GM23248 (cell line): ENCODE measurements at places on chromosomes 1 and 21. TPM values are rescaled to one million over a fixed set of nuclear protein-coding genes. Genes with fewer than 3 reads are reported as not detected.

- peak; percentile 38 for DNase-seq
These were observed 1.0 kb downstream of the TMEM201 start for GRCh38 chr1:9589719-9590157.

- DNase-seq, result no peak
These were observed 62.6 kb downstream of the COP1 start for GRCh38 chr1:176144526-176144925.

- DNase-seq, result no peak
These were observed 9.9 kb downstream of the PTPN22 start for GRCh38 chr1:113861641-113862040.

GRCh38 chr1:76330991-76331603 lies 256.6 kb downstream of the ST6GALNAC3 start:
- peak; percentile 79 for DNase-seq

DNA sequence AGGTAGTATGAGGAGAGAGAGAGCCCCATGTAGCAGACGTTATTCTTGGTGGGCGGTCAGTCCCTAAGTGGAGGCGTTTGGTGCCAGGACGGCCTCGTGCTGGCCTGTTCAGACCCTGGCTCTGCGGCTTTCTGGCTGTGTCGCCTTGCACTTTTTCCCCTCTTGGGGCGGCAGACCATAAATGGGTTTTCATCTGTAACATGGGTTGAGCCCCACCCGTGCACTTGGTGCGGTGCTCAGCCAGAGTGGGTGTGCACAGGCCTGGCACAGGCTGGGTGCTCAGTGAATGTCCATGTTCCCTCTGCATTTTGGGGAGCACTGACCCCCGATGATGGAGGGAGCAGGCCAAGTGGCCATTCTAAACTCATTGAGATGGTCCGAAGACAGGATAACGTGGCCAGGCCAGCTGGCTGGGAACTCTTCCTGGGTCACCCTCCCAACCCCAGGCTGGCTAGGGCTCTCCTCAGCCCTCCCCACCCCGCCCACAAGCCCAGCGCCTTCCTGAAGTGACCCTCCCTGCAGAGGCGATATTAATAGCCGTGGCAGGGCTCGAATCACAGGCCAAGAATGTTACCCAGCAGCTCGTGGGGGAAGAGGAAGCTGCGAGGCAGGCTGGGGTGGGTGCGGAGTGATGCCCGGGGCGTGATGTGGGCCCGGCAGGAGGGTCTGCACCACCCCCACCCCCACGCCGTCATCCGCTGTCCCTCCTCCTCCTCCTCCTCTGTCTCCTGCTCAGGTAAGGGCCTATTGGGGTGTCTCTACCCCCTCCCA lies 78.5 kb downstream of the ARHGEF10L start:
- DNase-seq, result peak; percentile 76

- DNase-seq, result peak; percentile 55
These were observed 37.1 kb upstream of the RAP1GAP start for GRCh38 chr1:21706151-21706835.

GRCh38 chr21:39730418-39731157 lies 14.4 kb upstream of the IGSF5 start:
- DNase-seq, result no peak

DNA sequence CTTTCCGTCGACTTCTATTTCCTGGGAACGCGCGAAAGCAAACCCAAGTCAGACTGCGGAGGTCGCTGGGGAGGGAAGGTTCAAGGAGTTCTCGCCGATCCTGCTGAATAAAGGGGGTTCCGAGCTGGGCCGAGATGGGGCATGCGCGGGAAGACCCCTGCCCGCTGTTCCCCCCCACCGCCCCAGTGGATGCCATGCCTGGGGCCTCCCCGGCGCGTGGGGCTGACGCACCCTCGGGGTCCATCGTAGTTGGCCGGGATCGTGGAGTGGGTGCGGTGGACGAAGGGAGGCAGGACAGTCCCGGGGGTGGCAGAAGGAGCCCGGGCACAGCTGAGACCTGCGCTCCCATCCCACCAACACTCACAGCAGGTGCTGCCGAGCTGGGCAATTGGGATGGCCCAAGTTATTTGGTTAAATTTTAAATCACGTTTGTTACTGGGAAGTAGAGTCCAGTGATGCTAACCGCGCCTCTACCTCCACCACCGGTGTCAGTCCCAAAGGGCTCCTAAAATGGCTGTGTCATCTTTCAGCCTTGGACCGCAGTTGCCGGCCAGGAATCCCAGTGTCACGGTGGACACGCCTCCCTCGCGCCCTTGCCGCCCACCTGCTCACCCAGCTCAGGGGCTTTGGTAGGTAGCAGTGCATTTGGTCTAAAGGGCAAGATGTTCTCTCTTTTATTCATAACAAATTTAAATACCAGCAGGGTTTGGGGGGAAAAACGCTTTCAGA lies 801 bp downstream of the MX1 start:
- DNase-seq, result no peak

Gene LENEP
- not detected in 2 replicates for total RNA-seq
